ENCODE measurements at places on chromosomes 16 and 17.

GRCh38 chr16:73049511-73049910, 1.6 kb upstream of the ZFHX3 start:
- DNase-seq = no peak

GRCh38 chr16:88343271-88343791, 39.4 kb upstream of the ZNF469 start:
- no peak for DNase-seq

- DNase-seq = peak; percentile 55
Observed at GRCh38 chr17:164303-165235, 16.9 kb downstream of the DOC2B start.

DNA sequence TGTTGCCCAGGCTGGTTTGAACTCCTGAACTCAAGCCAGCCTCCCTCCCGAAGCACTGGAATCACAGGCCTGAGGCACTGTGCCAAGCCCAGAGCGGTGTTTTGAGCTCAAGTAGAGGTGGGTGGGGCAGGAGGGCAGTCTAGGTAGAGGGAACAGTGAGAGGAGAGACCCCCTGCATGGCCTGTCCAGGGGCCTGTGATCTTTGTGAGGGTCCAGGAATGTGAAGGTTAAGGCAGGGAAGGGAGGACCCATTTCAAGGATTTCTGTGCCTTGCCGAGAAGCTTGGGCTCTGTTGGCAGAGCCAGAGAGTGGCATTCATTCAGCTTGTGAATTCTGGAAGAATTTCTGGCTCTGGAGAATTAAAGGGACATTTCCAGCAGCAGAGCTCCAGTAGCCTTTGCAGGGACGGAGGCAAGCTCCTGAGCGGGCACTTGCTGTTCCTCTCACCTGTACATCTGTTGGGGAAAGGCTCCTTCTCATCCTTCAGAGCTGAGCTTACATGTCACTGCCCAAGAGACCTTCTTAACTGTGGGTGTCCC, 2.7 kb downstream of the WWOX start:
- no peak for DNase-seq

- DNase-seq = peak; percentile 29
Observed at GRCh38 chr16:12896562-12896961, 4.8 kb upstream of the SHISA9 start.

DNA sequence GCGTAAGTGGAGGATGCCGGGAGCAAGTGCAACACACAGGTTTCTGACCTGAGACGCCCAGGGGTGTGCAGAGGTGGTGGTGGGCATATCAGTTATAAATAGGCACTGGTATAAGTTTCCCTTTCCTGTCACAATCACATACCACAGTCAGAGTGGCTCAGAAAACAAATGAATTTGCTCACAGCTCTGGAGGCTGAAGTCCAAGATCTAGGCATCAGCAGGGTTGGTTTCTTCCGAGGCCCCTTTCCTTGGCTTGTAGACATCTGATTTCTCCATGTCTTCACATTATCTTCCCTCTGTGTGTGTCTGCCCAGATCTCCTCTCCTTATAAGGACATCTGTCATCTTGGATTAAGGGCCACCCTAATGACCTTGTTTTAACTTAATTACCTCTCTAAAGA, 250.5 kb upstream of the TNRC6C start:
- no peak for DNase-seq

DNA sequence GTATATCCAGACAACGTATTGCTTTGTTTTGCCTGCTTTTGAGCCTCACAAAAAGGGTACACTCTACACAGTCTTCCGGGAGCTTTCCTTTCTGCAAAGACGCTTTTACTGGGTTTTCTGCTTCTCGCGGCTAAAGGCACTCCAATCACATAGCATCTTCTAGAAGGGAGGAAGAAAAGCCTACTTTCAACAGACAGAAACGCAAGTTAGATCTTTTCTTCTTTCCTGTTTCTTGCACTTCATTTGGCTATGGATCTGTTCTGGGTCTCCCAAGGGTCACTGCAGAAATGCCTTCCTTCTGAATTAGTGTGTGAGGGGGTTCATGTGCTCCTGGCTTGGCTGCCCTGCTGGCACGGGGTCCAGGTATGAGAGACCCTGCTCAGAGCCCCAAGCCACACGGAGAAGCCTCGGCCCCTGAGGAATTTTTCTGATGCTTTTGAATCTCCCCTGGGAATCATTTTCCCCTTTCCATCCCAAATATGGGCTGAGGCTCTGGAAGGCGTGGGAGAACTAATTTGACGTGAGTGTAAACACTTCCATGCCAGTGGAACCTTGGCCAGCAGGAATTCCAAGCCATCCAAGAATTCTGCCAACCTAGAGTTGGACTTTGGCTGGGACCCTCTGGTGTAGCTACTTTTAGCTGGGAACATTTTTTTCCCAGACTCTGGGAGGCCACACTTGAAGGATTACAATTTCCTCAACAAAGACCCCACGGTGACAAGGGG, 49.6 kb upstream of the NKD1 start:
- peak; percentile 19 for DNase-seq

- DNase-seq = no peak
Observed at GRCh38 chr16:56347670-56348069, 77.7 kb downstream of the AMFR start.

- no peak for DNase-seq
Observed at GRCh38 chr16:21075252-21075651, 75.4 kb downstream of the DNAH3 start.

- DNase-seq = no peak
Observed at GRCh38 chr17:588519-588918, 126.1 kb downstream of the VPS53 start.

DNA sequence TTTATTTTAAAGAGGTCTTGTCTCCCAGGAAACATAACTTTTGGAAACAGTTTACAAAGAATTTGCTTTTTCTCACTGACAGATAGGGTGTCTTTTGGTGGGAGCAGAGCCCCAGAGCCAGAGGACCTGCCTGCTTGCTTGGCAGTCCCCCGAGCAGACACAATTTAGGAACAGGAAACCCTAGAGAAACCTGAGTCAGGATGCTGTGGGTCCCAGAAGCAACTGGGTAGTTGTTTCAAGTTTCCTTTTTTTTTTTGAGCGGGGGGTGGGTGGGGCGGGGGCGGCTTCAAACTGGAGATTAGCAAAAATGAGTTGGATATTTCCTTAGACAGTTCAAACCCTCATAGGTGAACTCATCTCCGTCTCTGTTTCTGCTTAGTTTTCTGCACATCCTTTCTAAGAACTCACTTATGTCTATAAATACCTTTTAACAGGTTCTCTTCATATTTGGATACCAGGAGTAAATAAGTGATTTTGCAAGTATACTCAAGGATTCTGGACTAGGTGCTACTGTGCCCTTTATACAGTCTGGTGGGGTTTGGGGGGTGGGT, 135.1 kb downstream of the PRKCA start:
- DNase-seq = no peak
